Astrocyte of the hippocampus (primary cell): ENCODE measurements at places on chromosomes 1 and 21.
A peak's percentile ranks its signal among the peaks of the same experiment; 100 is the strongest.

GRCh38 chr1:88998716-88999115 lies 6.3 kb upstream of the KYAT3 start:
- peak; percentile 80 for DNase-seq

GRCh38 chr1:245622332-245623014 lies 467.7 kb downstream of the KIF26B start:
- no peak for DNase-seq

GRCh38 chr1:165897326-165898303 lies 70.2 kb downstream of the UCK2 start:
- DNase-seq = no peak

- DNase-seq = no peak
These were observed 81.0 kb upstream of the IVNS1ABP start for GRCh38 chr1:185398022-185398421.

- no peak for DNase-seq
These were observed 188.9 kb upstream of the TMEM51 start for GRCh38 chr1:14964711-14965055.

- DNase-seq = peak; percentile 80
These were observed 29.8 kb upstream of the LRRC38 start for GRCh38 chr1:13543451-13544220.

GRCh38 chr1:8533907-8534306 lies 216.0 kb downstream of the SLC45A1 start:
- no peak for DNase-seq

GRCh38 chr1:226066415-226067078 lies 4.0 kb downstream of the H3-3A start:
- DNase-seq = peak; percentile 38

DNA sequence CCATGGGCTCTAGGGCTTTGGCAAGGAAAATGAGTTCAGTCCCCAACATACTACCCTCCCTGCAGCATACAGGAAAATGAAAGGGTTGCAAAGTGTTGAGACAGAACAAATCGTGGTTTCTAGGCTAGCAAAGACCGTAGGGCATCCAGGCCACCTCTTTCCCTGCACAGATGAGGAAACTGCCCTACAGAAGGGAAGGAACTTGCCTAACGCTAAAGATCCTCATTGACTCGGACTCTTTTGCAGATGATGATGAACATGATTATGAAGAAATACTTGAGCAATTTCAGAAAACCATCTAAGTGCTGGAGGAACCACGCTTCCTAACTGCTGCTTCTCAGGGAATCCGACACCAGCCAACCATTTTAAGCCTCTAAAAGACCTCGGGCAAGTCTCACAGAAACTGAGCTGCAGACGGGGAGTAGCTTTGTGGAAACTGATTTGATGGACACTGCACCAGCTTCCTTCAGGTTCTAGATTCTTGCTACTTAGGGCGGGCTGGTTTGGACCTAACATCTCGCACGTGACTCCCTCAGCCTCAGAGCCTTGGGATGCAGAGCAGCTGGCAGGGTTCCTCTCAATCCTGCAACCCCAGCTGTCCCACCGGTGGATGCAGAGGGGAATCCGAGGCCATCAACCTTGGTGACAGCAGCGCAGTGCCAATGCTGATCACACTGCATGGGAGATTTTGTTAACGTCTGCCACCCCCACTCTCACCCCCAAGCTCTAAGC lies 13.4 kb downstream of the THEMIS2 start:
- no peak for DNase-seq

GRCh38 chr1:235859789-235860188 lies 6.9 kb downstream of the LYST start:
- no peak for DNase-seq

- DNase-seq = peak; percentile 37
These were observed 58.7 kb upstream of the RGS1 start for GRCh38 chr1:192516776-192517297.
